Stimulated activated CD4-positive, alpha-beta T cell treated with anti-CD3 and anti-CD28 coated beads, Interleukin-4, amount 100 ng/mL, for 48 hours (primary cell): ENCODE measurements at places on chromosomes 6 and 20.

DNA sequence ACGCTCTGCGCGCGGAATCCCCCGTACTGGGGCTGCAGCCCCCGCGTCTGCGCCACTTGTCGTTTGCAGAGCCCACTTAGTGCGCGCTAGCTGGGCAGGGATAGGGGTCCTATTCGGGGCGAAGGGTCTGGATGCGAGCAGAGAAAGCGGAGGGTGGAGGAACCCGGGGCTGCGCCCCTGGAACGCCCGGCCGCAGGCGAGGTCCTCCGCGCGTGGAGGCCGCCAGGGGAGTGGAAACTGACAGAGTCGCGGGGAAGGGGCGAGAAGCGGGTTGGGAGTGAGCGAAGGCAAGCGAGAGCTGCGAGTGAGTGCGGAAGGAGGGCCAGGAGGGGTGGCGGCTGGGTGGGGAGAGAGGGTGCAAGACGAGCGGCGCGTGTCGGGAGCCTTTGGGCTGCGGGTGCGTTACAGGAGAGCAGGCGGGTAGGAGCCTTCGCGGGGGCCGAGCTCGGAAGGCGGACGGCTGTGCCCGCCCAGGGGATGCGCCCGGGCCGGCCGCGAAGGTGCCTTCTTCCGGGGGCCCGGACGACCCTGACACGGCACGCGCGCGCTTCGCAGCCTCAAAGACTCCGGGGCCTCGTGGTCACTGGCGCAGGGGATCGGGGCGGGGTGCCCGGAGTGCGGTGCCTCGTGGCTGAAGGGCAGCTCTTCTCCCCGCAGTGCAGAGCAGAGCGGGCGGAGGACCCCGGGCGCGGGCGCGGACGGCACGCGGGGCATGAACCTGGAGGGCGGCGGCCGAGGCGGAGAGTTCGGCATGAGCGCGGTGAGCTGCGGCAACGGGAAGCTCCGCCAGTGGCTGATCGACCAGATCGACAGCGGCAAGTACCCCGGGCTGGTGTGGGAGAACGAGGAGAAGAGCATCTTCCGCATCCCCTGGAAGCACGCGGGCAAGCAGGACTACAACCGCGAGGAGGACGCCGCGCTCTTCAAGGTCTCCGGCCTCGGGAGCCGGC, 1.2 kb downstream of the IRF4 start:
- DNase-seq = no peak

DNA sequence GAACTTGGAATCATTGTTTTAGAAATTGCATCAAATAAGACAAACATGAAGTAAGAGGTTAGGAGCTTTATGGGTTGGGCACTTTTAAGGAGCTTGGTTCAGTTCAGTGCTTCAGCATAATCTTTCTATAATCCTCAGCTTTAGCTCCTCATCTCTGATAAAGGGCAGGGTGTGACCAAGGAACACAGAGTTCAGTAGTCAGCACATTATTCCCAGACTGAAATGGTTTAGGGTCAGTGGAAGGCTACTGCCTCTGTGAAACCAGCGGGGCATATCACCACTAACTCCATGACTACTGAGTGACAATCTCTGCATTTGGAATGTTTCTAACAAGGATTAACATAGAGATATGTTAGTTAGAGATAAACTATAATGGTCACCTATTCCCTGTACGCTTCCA, 36.9 kb downstream of the CRYBG1 start:
- DNase-seq = no peak

- DNase-seq = no peak
These were observed 41.3 kb upstream of the TAGAP start for GRCh38 chr6:159086033-159086618.

- no peak for DNase-seq
These were observed 48.8 kb downstream of the NT5E start for GRCh38 chr6:85498596-85499258.

DNA sequence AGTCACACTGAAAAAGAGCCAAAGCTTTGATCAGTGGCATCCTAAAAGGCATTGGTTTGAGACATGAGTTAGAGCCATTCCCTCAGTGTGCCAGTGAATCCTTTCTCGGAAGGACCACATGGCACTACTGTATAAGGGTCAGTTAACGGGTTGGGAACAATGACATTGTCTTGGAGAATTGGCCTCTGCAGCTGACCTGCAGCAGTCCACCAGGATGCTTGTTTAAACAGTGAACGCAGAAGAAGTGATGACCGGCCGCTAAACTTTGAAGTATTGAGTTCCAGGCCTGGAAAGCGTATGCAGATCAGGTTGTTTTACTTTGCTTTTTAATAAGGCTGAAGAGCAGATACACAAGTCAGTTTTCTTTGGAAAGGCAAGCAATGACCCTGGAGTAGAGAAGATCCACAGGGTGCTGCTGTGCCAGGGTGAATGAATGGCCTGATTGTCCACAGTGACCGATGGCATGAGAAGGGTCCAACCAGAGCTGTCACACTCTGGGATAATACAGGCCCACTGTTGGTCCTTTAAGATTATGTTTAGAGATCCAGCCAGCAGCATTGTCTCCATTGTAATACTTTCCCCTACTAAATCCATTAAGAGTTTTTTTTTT, 57.8 kb downstream of the GMPR start:
- DNase-seq = no peak

DNA sequence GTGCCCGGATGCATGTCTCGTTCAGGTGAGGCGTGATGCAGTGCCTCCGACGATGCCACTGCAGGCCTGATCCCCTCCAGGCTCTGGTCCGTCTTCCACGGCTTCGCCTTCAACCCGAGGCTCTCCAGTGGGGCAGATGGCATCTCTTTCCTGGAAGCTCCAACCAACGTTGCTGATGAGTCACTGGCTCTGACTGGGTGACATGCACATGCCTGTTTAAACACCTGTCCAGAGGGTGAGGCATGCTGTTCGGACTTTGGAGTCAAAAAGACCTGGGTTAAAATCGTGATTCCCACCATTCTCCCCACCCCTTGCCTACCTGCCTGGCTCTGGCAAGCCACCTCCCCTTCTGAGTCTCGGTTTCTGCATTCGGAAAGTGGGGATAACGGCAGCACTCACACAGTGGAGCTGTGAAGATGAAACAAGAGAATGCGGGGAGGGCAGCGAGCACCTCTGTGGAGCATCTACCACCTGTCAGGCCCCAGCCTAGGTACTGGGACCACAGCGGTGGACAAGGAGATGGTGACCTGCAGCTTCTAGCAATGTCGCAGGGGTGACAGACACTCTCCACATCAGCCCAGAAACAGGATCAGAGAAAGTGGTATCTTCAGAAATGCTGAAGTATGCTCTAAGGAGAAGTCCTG, 8.5 kb upstream of the EDN3 start:
- DNase-seq = no peak

DNA sequence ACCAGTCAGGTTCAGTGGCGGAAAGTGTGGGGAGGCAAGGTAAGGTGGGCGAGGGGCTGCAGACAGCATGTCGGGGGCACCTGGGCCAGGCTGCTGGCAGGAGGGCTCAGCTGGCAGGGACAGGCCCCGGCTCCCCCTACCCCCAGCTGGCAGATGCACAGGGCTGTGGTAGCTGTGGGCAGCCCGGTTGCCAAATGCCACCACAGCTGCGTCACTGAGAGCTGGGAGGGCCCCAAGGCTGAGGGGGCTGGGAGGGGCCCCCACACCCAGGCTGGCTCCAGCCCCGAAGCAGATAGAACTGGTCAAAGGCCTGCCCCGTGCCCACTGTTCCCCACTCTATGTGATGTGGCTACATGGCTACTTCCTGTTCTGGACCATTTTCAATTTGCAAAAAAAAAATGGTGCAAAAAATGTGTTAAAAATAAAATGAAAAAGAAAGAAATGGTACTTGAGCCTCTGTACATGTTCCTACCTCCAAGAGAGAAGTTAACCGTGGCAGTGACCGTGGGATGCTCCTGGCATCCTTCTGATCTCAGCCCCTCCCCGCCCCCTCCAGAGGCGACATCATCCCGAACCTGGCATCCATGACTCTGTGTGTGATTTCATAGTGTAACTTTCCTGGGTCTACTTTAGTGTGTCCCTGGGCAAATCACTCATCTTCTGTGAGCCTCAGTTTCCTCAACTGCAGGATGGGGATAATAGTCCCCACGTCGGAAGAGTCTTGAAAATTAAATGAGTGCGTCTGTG, 64.4 kb downstream of the UBE2V1 start:
- no peak for DNase-seq

DNA sequence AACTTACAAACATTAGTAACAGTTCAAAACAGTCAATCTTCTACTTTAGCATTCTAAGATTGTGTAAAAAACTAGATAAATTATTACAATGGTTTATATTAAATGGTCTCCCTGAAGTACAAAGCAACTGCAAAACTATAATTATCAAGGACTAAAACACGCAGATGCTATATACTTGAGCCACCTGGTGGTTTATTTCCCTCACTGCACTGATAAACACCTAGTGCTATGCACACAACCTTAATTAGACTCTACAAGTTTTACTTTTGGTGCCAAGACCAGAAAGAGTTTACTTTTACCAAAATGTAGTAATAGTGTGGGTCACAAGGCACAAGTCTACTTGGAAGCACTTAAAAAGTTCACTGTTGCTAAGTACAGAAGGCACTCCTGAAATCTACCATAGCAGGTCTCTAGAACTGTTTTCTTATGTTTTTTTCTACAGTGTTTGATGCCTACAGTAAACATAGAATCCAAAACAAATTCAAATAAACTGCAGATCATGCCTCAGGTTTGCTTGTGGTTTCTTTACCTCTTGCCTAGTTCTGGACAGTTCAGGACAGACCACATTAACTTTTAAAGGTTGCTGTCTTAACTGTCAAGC, 49.2 kb downstream of the GMDS start:
- no peak for DNase-seq

DNA sequence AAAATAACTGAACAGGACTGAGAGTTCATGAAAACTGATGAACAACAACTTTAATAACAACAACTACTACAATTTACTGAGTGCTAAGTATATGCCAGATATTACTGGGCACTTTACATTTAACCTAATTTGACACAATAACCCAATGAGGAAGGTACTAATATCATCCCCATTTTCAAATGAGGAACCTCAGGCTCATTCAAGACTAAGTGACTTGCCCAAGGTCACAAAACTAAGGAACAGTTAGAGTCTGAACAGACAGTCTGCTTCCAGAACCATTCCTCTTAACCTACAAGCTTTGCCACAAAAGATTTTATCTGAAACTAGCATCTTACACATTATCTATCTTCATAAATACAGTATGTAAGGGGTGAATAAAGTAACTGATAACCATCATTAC, 10.6 kb upstream of the NDRG3 start:
- DNase-seq = no peak

DNA sequence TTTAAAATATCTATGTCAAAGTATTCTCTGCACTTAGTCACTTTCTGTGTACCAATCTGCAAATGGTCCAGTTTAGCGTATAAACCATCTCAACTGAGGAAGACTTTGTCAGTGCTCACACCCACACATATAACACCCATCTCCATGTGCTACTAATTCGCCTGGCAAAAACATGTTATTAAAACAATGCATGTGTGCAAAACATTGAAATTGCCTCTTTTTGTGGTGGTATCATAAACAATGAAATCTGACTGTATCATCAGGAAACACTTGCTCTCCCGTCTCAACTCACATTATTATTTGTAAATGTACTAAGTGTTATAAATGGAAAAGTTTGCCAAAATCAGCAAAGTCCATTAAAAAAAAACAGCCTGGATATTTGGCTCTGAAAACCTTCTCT, 105.9 kb upstream of the FOXC1 start:
- DNase-seq = no peak

GRCh38 chr6:24431045-24431451, 28.3 kb downstream of the MRS2 start:
- no peak for DNase-seq

GRCh38 chr6:107435798-107436197, 23.6 kb downstream of the PDSS2 start:
- no peak for DNase-seq

DNA sequence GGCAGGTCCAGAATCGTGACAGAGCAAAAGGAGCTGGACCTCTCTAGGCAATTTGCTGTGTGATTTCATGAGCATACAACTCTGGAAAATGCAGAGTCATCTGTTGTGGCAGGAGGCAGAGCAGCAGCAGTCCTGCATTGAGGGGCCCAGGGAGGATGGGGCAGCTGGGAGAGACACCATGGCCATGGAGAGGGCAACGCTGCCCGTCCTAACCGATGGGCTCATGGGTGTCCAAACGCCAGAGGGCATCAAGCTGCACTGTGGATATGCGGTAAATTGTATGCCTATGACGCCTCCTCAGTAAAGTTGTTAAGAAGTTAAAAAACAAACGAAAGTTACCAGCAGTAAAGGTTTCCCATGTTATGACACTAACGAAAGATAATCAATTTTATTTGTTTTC, 42.2 kb upstream of the DACT2 start:
- no peak for DNase-seq
